ENCODE measurements at places on chromosomes 2 and 18. TPM values are rescaled to one million over a fixed set of nuclear protein-coding genes. Genes with fewer than 3 reads are reported as not detected.
A peak's percentile ranks its signal among the peaks of the same experiment; 100 is the strongest.

- DNase-seq, result no peak
Measured at GRCh38 chr2:147524912-147525311, 319.9 kb upstream of the ACVR2A start.

DNA sequence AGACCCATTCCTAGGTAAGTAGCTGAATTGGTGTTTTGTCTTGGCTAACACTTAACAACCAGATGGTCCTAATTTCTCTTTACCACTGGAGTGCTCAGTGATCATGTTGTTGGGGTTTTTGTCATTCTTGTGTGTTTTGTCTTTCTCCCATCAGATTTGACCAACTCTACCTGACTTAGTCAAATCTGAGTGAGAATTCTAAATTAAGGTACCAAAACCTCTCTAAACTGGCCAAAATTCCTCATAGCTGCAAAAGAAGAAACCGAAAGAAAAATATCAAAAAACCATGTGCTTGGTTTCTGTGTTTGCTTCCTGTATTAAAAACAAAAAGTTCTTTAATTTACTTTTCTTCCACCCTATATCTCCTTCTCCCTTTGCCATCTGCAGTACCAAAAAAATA is 350.7 kb upstream of the SPHKAP start:
- no peak for DNase-seq

STK16 gene
- polyA plus RNA-seq, result 22.2 TPM

DNA sequence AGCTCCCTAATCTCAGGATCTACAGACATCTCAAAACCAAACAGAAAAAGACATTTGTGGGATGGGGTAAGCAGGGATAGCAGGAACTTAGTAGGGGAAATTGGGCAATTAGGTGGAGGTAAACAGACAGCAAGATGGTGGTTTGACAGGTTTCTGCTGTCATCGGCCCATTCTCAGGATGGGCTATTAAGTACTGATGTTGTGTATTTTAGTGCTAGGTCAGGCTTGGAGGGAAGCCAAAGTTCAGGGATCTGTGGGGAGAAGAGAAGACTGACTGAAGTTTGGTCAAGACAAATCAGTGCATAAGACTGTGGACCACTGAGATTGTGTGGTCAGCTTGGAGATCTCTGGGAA is 96.8 kb upstream of the THUMPD2 start:
- no peak for DNase-seq

GRCh38 chr2:219399716-219400478 is 12.2 kb upstream of the DNPEP start:
- peak; percentile 2 for DNase-seq

All from right cardiac atrium (tissue), 5 donors.